ENCODE measurements at places on chromosomes 4 and X.

GRCh38 chr4:113574636-113575103, 186.9 kb downstream of the CAMK2D start:
- DNase-seq: no peak

- no peak for DNase-seq
Measured at GRCh38 chr4:93431371-93431770, 397.2 kb upstream of the ATOH1 start.

DNA sequence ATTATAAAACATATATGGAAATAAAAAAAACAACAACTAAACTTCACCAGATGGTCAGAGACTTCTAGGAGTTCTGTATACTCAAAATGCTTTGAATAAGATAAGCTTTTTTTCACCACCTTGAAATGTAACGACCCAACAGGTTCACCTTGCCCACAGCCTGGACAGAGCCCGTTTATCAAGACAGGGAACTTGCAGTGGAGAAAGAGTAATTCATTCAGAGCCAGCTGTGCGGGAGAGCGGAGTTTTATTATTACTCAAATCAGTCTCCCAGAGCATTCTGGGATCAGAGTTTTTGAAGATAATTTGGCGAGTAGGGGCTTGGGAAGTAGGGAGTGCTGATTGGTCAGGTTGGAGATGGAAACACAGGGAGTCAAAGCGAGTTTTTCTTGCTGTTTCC, 38.5 kb downstream of the AGA start:
- no peak for DNase-seq

DNA sequence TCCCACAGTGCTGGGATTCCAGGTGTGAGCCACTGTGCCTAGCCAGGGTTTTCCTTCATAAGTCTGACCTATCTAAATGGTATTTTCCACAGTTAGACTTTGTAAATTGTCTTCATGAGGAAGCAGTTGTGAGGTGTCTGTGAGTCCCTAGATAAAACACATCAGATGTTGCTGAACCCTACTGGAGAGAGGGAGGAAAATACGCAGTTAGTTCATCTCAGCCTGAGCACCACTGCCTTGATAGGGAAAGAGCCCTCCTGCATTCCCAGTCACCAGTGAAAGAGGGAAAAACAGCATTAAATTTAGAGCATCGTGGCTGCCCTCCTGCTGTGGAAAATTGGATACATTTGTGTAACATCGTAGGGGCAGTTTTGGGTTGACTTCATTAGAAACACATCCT, 31.7 kb upstream of the CLDN34 start:
- no peak for DNase-seq

GRCh38 chr4:23333556-23333945, 556.3 kb downstream of the PPARGC1A start:
- DNase-seq: no peak

GRCh38 chrX:79117078-79117477, 27.4 kb upstream of the GPR174 start:
- no peak for DNase-seq

GRCh38 chr4:150501983-150502382, 80.0 kb upstream of the MAB21L2 start:
- no peak for DNase-seq

DNA sequence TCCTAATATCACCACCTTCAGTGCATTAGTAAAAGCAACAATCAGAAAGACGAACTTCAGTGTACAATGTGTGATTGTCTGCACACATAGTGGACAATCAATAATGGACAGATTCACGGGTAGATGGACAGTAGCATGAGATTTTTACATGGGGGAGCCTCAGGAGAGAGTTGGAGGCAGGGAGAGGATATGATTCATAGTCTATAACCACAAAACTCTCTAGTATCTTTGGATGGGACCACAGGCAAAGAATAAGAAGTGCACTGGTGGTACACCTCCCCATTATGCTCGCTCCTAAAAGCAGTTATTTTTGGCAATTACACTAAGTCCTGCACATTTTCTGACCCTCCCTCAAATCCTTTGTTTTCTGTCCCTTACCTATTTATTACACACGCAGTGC, 624.4 kb upstream of the ACTRT1 start:
- no peak for DNase-seq
